Esophagus mucosa (tissue), 1 donor: ENCODE measurements at places on chromosomes 16 and 17. TPM values are rescaled to one million over a fixed set of nuclear protein-coding genes. Genes with fewer than 3 reads are reported as not detected.

GRCh38 chr16:77758046-77758445 lies 30.3 kb upstream of the VAT1L start:
- ATAC-seq, result no peak

GRCh38 chr17:16462070-16462864 lies 29.7 kb downstream of the LRRC75A start:
- no peak for ATAC-seq

The C16orf74 gene
- 10.9 TPM for total RNA-seq

- ATAC-seq, result peak; percentile 68
These were observed 618 bp downstream of the TRIM47 start for GRCh38 chr17:75877752-75878173.

DNA sequence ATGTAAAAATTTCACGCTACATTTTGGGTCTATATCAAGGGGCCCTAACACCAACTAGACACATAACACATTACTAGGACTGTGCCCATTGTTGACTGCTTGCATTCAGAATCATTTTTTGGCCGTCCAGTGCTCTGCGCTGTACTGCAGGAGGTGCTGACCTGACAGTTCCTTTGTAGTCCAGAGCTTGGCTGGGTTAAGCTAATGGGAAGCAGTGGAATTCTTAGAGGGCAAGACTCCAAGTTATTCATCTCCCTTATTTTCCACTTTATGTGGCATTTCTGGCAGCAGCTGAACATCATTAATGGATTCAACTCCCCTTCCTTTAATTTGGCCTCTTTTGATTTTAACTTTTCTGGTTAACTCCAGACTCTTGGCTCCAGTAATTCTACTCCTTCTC lies 351.7 kb downstream of the CDH8 start:
- ATAC-seq, result no peak

The CCDC40 gene
- total RNA-seq, result 0.72 TPM

- no peak for ATAC-seq
These were observed 21.6 kb upstream of the RHOT1 start for GRCh38 chr17:32120716-32121115.

DNA sequence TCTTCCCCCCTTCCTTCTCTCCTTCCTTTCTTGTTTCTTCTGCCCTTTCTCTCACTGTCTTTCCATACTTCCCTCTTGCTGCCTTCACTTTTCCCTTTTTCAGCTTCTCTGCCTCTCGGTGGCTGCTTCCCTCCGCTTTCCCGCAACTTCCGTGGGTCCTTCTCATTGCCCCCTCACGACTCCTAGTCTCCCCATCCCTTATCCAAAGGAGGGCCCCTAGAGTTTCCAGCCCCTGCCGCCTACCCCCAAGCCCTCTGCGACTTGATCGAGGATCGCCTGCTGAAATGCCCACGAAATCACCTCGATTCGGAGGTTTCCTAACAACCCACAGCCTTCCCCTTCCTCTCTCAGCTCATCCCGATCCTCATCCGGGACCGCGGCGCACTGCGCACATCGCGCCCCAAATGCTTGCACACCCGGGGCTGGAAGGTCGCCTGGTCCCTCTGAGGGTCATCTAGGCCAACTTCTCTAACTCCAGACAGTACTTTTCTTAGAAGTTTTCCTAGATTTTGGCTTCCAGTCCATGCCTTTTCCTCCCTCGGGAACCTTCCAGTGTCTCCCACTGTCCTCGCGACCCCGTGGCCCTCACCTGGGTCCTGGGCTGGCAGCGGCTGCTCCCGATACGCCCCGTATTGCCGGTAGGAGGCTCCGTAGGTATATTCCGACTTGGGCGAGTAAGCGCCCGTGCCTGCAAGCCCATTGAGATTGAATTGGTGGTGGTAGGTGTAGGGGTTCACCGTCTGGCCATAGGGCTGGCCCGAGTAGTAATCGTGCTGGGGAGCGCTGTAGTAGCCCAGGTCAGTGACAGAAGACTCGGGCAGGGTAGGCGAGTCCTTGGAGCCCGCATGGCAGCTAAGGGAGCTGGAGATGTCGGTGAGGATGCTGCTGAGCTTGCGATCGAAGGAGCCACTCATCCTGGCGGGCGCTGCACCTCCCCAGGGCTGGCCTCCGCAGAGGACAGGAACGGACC lies 654 bp downstream of the DLX3 start:
- peak; percentile 4 for ATAC-seq

The HNF1B gene
- total RNA-seq, result not detected

DNA sequence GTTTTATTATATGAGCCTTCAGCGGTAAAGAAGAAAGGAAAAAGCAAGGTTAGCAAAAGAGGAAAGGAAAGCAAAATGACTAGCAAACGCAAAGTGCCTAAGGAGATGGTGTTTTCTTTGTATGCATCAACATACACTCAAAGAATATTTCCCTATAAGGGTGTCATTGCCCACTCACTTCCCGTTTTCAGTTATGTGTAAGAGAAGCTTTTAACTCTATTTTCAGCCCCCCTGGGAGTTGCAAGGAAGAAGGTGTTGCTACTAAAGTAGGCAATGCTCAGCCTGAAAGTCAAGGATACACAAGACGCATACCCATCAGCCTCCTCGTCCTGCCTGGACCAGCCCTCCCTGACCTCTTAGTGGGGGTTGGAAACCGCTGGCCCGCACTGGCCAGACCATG lies 267.7 kb upstream of the ZFHX3 start:
- ATAC-seq, result no peak

The ALDOA gene
- total RNA-seq, result 1,863 TPM

DNA sequence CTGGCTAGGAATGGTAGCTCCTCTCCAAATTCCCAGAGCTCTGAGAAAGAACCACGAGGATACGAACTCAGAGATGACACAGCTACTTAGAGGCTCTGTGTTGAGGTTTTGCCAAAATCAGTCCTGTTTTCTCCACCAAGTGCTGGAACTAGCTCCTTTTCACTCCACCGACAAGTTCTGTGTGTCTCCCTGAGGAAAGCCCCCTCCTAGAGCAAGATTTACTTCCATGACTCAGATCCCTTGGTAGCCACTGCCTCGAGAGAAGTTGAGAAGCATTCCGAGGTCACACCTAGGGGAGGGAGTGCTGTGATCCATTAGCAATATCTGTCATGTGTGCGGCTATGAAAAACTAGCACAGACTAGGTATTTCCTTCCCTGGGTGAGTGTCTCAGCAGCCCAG lies 30.6 kb downstream of the IL21R start:
- peak; percentile 81 for ATAC-seq

GRCh38 chr16:70682239-70683145 lies 3.4 kb downstream of the MTSS2 start:
- ATAC-seq, result no peak

The FBXW10 gene
- 0.16 TPM for total RNA-seq

DNA sequence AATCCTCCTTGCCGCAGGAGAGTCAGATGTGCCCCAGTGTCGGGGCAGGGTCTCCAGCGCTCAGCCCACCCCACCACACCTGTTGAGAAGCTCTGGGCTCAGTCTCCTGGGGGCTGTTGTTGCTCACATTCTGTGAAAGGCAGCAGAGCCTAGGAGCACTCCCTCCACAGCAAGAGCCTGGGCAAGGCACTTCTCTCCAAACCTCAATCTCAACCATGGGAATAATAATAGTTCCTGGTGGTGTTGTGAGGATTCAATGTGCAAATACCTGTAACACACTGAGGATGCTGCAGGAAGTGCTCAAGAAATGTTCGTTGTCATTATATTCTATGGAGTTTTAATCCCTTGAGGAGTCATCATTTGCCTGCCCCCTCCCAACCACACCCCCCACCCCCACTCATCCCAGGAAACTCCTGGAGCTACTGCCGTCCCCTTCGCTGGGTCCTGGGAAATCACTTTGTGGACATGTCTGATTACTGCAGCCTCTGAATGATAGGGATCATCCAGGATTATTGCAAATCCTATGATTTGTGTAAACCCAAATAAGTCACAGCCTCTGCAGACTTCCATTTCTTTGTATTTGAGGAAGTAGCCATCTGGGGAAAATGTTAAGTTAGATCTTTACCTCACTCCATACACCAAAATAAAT lies 61.5 kb downstream of the CCT6B start:
- ATAC-seq, result no peak
